Amniotic stem cell (primary cell): ENCODE measurements at places on chromosomes 12 and 14.
A peak's percentile ranks its signal among the peaks of the same experiment; 100 is the strongest.

DNA sequence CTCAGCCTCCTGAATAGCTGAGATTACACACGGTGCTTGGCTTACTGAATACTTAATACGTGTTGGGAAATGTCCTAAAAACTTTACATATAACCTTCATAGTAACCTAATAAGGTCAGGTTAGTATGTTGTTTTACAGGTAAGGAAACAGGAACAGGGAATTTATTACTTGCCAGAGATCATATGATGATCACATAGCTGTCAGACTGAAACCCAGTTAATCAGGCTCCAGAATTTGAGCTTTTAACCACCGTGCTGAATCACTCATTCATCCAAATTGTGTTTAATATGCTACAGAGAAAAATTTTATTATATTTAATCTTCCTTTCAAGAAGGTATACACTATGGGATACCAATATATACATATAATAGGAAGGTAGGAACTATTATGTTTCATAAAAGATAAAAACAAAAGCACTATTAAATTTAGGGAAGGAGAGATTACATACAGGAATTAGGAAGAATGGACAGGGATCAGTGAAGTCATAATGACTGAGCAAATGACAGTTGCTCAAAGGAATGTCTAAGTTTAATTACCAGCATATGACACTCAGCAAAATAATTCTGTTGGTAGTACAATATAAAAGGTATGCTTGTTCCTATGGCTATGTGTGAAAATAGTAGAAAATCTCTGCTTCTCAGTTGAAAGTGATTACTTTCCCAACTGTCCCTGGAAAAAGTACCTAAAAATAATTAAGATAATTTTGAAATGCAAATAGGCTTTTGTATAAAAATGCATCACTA lies 59.3 kb downstream of the HEATR5A start:
- no peak for DNase-seq

- no peak for DNase-seq
Observed at GRCh38 chr14:92692822-92693226, 55.6 kb downstream of the LGMN start.

GRCh38 chr14:92733007-92733406 lies 15.4 kb downstream of the LGMN start:
- no peak for DNase-seq

- no peak for DNase-seq
Observed at GRCh38 chr14:70640938-70641547, 673 bp upstream of the TTC9 start.

DNA sequence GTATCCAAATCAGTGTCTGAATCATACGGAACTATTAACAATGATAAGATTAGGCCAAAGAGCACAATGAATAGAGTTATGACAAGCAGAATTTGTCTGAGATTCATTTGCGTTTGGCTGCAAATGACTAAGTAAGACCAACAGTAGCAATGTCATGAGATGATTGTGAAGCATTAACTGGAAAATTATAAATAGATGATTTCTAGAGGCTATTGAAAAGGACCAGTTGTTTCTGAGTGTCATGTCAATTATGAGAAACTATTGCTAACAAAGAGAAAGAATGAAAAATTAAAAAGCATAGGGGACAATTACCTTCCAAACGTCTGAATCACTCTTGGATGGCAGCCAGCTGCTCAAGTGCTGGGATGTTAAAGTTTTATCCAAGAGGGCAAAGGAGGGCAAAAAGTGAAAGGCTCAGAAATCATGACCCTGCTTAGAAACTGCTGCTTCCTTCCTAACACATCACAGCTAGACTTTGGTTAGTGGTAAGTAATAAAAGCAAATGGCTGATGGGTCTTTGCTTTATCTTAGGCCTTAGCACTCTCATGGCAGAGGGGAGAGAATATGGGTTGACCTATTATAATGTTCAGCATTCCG lies 89.0 kb downstream of the AKAP6 start:
- DNase-seq, result no peak

- no peak for DNase-seq
Observed at GRCh38 chr12:131991816-131992430, 42.2 kb downstream of the EP400 start.

DNA sequence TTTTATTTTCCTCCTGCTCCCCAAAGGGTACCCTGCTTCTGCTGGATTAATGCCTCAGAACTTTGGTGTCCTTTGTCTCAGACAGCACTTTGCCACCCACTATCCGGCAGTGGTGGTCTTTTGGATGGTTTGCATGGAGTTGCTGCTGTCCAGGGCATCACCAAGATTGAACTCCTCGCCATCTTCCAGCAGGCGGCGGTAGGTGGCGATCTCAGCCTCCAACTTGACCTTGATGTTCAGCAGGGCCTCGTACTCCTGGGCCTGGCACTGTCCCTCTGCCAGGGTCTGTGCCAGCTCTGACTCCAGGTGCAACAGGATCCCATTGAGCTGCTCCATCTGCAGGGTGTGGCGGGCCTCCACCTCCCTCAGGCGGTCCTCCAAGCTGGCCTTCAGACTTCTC lies 9.4 kb upstream of the NOPCHAP1 start:
- no peak for DNase-seq

- DNase-seq, result no peak
Observed at GRCh38 chr12:915090-915489, 34.4 kb downstream of the RAD52 start.

DNA sequence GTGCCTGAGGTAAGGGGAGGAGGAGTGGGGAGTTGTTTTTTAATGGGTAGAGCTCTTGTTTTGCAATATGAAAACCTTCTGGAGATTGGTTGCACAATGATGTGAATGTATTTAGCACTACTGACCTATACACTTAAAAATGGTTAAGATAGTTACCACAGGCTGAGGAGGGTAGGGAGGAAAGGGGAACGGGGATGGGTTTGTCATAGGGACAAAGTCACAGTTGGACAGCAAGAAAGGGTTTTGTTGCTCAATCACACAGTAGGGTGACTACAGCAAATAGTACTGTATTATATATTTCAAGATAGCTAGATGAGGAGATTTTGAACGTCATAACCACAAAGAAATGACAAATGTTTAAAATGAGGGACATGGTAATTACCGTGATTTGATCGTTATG lies 1562.4 kb downstream of the AACS start:
- DNase-seq, result no peak

DNA sequence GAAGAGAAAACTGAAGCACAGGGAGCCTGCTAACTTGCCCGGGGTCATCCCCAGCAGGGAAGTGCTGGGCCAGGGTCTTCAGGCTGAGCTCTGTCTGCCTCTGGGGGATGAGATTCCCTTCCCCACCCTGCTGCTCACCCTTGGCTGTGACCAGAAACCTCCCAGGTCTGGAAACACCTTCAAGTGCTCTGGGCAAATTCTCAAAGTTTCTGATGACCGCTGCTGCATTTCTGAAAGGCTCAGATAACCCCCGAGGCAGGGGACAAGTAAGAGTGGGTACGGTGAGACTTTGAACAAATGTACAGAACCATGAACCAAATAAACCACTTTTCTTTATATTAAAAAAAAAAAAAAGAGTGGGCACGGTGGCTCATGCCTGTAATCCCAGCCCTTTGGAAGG lies 41.3 kb downstream of the LTBP2 start:
- DNase-seq, result no peak

- DNase-seq, result no peak
Observed at GRCh38 chr14:51573607-51574006, 78.1 kb upstream of the FRMD6 start.

DNA sequence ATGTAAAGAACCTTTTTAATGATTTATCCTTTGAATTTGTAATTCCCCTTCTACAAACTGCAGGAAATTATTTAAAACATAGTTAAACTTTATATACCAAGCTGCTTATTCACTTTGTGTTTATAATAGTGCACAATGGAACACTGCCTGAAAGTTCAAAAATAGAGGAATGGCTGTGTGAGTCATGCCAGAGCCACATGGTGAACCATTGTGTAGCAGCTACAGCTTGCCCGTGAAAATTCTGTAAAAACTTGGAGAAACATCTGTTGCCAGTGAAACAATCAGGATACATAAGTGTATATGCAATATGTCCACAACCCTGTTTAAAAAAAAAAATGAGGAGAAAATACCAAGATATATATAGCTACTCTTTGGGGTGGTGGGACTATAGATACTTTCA lies 59.5 kb downstream of the VEZT start:
- DNase-seq, result peak; percentile 3
